ENCODE measurements at places on chromosomes 11 and 22. TPM values are rescaled to one million over a fixed set of nuclear protein-coding genes. Genes with fewer than 3 reads are reported as not detected.

- H3K27me3 ChIP-seq: no peaks in the 10 kb centered on the region
- DNase-seq: no peak
- H3K27ac ChIP-seq: no peak overlapping the region
- no peaks in the 10 kb centered on the region for H3K4me1 ChIP-seq
Observed at GRCh38 chr11:109405671-109406070, 16.3 kb upstream of the C11orf87 start.

- no peak for DNase-seq
- H3K27me3 ChIP-seq: no peaks in the 10 kb centered on the region
- H3K27ac ChIP-seq: no peak overlapping the region
- no peaks in the 10 kb centered on the region for H3K4me1 ChIP-seq
- H3K36me3 ChIP-seq: no peaks in the 10 kb centered on the region
- H3K4me3 ChIP-seq: no peak overlapping the region
Observed at GRCh38 chr22:30556388-30556787, 9.8 kb upstream of the SEC14L6 start.

Gene CASP5
- not detected for total RNA-seq

DNA sequence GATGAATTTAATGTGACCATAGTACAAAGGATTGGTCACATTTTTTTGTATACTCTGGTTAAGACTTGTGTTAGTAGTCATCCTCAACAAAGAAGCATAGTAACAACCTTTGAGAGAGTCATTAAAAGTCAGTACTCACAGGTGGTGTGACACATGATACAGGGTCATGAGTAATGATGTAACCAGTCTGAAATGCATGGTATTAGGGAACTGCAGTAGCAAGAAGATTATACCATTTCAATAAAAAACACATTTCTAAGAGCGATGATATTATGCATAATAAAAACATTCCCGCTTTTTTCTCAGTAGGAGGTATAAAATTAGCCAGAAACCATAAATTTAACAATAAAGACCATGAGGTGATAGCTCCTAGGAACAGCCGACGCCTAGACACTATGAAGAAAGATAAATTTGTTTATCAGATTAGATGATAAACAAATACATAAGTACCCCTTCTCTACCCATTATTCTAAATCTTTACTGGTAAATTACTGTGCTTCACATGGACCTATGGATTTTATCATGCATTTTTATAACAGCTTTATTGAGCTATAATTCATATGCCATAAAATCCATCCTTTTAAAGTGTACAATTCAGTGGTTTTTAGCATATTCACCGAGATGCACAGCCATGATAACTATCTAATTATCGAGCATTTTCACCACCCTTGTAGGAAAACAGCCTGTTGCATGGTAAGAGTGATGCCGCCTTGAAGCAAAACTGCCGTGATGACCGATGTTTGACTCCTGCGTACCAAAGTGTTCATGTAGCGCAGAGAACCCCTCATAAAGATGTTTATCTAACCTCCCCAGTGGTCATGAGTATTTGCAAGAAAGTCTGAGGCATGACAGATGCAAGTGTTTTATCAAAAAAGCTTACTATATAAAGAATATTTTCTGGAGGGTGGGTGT lies 41.8 kb downstream of the TMPRSS5 start:
- no peaks in the 10 kb centered on the region for H3K27me3 ChIP-seq
- H3K4me1 ChIP-seq: peaks cover 21% of the 10 kb centered on the region
- DNase-seq: peak; percentile 21
- H3K27ac ChIP-seq: peak overlapping the region; percentile 64
- H3K4me3 ChIP-seq: peak overlapping the region; percentile 17

Gene RAC2
- total RNA-seq: not detected

GRCh38 chr22:43562843-43563242 lies 151.0 kb downstream of the MPPED1 start:
- no peak for DNase-seq
- H3K4me3 ChIP-seq: no peak overlapping the region
- H3K36me3 ChIP-seq: no peaks in the 10 kb centered on the region
- H3K27ac ChIP-seq: no peak overlapping the region
- no peaks in the 10 kb centered on the region for H3K27me3 ChIP-seq
- no peaks in the 10 kb centered on the region for H3K4me1 ChIP-seq

- no peak overlapping the region for H3K27ac ChIP-seq
- H3K4me1 ChIP-seq: no peaks in the 10 kb centered on the region
- no peak for DNase-seq
- no peak overlapping the region for H3K4me3 ChIP-seq
Observed at GRCh38 chr11:14584595-14584994, 59.0 kb upstream of the PDE3B start.

DNA sequence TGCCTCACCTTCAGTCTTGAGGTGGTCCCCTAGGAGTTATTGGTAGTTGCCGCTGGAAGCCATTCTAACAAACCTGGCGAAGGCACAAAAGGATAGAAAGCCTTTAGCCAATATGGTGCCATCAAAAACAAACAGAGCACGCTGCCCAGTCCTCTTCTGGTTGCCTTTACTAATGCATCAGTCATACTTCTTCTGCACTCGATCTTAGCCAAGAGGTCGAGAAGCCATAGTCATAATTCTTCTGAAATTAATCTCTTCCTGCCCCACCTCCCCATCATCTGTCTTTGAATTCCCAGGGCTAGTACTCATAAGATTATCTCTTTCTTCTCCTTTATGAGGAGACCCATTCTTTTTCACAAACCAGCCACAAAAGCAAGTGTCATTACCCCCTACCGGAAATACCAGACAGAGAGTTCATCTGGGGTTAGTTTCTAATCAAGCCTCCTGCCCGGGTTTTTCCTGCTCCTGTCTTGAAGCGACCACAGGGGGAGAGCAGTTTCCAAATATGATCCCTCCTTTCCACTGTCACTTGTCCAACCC lies 21.4 kb upstream of the EHF start:
- peaks cover 24% of the 10 kb centered on the region for H3K4me1 ChIP-seq
- H3K27me3 ChIP-seq: no peaks in the 10 kb centered on the region
- H3K27ac ChIP-seq: peak overlapping the region; percentile 38
- H3K36me3 ChIP-seq: no peaks in the 10 kb centered on the region
- H3K4me3 ChIP-seq: no peak overlapping the region

Gene LRRN4CL
- 0.55 TPM for total RNA-seq

DNA sequence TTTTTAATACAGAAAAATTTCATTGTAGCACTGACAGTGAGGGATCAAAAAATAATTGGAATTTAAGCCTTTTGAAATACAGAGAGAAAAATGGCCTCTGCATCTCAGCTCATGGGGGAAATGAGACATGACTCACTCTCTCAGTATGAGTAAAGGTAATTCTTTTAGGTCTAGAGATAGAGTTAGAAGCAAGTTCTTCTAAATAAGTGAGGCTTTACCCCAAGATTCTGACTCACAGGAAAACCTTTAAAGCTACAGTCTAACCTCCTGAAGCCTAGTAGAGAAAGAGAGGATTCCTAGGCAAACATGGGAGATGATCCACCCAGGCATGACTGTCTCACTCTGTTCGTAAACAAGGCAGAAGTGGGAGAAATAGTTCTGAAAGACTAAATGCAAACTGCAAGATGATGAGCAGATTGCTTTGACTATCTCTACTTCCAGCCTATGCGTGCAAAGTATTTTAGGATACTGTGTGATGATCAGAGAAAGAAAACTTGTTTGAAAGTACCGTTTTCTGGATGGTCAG lies 1003.3 kb upstream of the CCDC90B start:
- H3K36me3 ChIP-seq: no peaks in the 10 kb centered on the region
- no peak overlapping the region for H3K4me3 ChIP-seq
- no peak overlapping the region for H3K27ac ChIP-seq
- H3K4me1 ChIP-seq: no peaks in the 10 kb centered on the region
- no peaks in the 10 kb centered on the region for H3K27me3 ChIP-seq

GRCh38 chr22:33539902-33540751 lies 380.1 kb downstream of the LARGE1 start:
- no peak overlapping the region for H3K4me3 ChIP-seq
- DNase-seq: no peak
- H3K27ac ChIP-seq: no peak overlapping the region
- H3K36me3 ChIP-seq: no peaks in the 10 kb centered on the region
- H3K27me3 ChIP-seq: no peaks in the 10 kb centered on the region

DNA sequence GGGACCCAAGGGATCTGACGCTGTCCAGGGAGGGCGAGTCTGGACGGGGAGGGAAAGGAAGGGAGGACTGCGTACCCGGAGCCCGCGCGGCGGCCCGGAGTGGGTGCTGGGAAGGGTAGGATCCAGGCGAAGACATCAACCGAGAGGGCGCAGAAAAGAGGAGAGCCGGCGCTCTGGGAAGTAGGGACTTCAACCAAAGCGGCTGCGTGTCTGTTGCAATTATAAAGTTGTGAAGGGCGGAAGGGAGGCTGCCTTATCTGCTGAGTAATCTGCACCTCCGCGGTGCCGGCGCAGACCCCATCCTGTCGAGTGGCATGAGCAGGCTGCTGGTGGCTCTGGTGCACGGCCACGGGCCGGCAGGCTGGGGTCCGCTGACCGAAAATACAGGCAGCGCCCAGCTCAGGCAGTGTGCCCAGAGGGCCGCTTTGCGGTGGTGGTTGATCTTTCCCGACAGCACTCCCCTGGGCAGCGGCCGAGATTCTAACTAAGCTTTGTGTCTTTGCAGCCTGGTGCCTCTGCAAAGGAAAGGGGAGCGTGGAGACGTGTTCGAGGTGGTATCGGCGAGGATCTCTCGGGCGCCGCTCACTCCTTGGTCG lies 978 bp downstream of the C11orf87 start:
- H3K27me3 ChIP-seq: no peaks in the 10 kb centered on the region
- H3K36me3 ChIP-seq: no peaks in the 10 kb centered on the region
- no peak overlapping the region for H3K4me3 ChIP-seq
- DNase-seq: no peak
- H3K4me1 ChIP-seq: no peaks in the 10 kb centered on the region

Gene GGT1
- 2.6 TPM for total RNA-seq

Gene LAYN
- 0.67 TPM for total RNA-seq

- no peak for DNase-seq
- no peak overlapping the region for H3K27ac ChIP-seq
- no peaks in the 10 kb centered on the region for H3K36me3 ChIP-seq
- peaks cover 3% of the 10 kb centered on the region for H3K4me1 ChIP-seq
- H3K4me3 ChIP-seq: no peak overlapping the region
Observed at GRCh38 chr11:21865541-21865940, 327.3 kb upstream of the ANO5 start.

Gene ASRGL1
- 22.6 TPM for total RNA-seq

Gene TSPAN18
- 28.6 TPM for total RNA-seq

GRCh38 chr22:42284643-42285181 lies 14.3 kb upstream of the TCF20 start:
- no peak overlapping the region for H3K4me3 ChIP-seq
- DNase-seq: no peak
- H3K4me1 ChIP-seq: no peaks in the 10 kb centered on the region

Gene GGTLC3
- 0.24 TPM for total RNA-seq
